OCI-LY7 (cell line): ENCODE measurements at places on chromosomes 11 and 22. TPM values are rescaled to one million over a fixed set of nuclear protein-coding genes. Genes with fewer than 3 reads are reported as not detected.

The MEI1 gene
- total RNA-seq, result 11.5 and 14.6 TPM in 2 replicates

The FOSL1 gene
- 0.52 TPM in 1 of 2 replicates, not detected in the other for total RNA-seq

- DNase-seq, result no peak
Observed at GRCh38 chr11:92663539-92663938, 305.9 kb upstream of the MTNR1B start.

- DNase-seq, result no peak
Observed at GRCh38 chr11:133907216-133907615, 49.6 kb downstream of the IGSF9B start.

DNA sequence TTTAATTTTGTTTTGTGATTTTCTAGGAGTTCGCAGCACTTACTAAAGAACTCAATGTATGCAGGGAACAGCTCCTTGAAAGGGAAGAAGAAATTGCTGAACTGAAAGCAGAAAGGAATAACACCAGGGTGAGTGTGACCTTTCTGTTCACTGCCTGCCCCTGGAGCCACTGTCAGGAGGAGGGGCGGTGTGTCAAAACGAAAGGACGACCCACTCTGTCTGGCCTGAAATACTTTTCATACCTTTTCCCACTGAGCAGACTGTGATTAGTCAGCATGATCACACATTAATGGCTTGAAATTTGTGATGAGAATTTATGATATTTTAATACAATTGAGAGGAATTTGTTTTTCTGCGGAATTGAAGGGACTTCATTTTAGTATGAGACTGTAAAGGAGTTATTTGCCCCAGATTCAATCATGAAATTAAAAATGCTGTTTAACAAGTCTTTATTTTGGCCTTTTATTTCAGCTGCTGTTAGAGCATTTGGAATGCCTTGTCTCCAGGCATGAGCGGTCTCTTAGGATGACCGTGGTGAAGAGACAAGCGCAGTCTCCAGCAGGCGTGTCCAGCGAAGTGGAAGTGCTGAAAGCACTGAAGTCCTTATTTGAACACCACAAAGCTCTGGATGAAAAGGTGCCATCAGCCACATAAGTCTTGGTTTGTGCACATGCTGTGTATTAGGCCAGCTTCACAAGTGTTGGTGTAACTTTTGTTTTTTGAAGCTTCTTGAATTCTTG, 54.1 kb downstream of the PPFIA1 start:
- no peak for DNase-seq

- no peak for DNase-seq
Observed at GRCh38 chr11:126884192-126884591, 116.4 kb downstream of the KIRREL3 start.

- DNase-seq, result peak; percentile 92
Observed at GRCh38 chr22:50620593-50621355, 7.2 kb downstream of the ARSA start.

DNA sequence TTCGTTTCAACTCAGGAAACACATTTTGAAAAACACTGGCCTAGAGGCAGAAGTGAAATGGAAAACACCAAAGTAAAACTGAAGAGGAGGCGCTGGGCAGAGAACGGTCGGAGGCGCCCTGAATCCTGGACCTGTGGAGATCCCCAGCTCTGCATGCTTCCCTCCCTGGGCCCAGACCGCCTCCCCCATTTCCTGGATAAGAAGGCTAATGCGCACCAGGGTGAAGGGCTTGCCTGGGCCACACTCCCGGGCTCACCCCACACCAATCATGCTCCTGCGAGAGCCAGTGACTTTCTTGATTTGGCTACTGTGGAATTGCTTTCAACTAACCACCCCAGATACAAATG, 167.1 kb downstream of the CRYBB2 start:
- DNase-seq, result no peak
